ENCODE measurements at places on chromosomes 1 and 21. TPM values are rescaled to one million over a fixed set of nuclear protein-coding genes. Genes with fewer than 3 reads are reported as not detected.

MTARC1 gene
- 0.08 TPM for total RNA-seq

GPA33 gene
- not detected for total RNA-seq

OSCP1 gene
- 8.4 TPM for total RNA-seq

CHODL gene
- total RNA-seq = 0.35 TPM

ADORA1 gene
- total RNA-seq = 0.47 TPM

CR1 gene
- total RNA-seq = not detected

AMPD1 gene
- total RNA-seq = not detected

C1orf141 gene
- not detected for total RNA-seq

S1PR1 gene
- 4.9 TPM for total RNA-seq

SGIP1 gene
- total RNA-seq = 1.1 TPM

GRIK1 gene
- total RNA-seq = not detected

OR2G2 gene
- total RNA-seq = not detected

ZNF362 gene
- 3.6 TPM for total RNA-seq

C1orf185 gene
- not detected for total RNA-seq

BMP8B gene
- total RNA-seq = 0.08 TPM

EPHA10 gene
- total RNA-seq = not detected

RNF2 gene
- total RNA-seq = 12.8 TPM

RALGPS2 gene
- 9.5 TPM for total RNA-seq

SLC6A17 gene
- total RNA-seq = 0.21 TPM

AK5 gene
- total RNA-seq = 13.5 TPM

LDLRAD1 gene
- not detected for total RNA-seq

FAM167B gene
- 0.56 TPM for total RNA-seq

GPR161 gene
- 7.0 TPM for total RNA-seq

MAN1A2 gene
- 12.7 TPM for total RNA-seq

TFF2 gene
- not detected for total RNA-seq

GPATCH4 gene
- 49.3 TPM for total RNA-seq

DCDC2B gene
- total RNA-seq = not detected

CELA2B gene
- total RNA-seq = not detected

OR2AK2 gene
- total RNA-seq = not detected

C4BPA gene
- not detected for total RNA-seq

TTC24 gene
- not detected for total RNA-seq

C1QC gene
- total RNA-seq = not detected

DR1 gene
- 24.9 TPM for total RNA-seq

RIPK4 gene
- total RNA-seq = 16.5 TPM

TLR5 gene
- not detected for total RNA-seq

Data from H4 (cell line).